Urothelium cell line (cell line): ENCODE measurements at places on chromosomes 3 and 15.
A peak's percentile ranks its signal among the peaks of the same experiment; 100 is the strongest.

- no peak for DNase-seq
Measured at GRCh38 chr3:167899093-167899492, 163.6 kb downstream of the SERPINI1 start.

DNA sequence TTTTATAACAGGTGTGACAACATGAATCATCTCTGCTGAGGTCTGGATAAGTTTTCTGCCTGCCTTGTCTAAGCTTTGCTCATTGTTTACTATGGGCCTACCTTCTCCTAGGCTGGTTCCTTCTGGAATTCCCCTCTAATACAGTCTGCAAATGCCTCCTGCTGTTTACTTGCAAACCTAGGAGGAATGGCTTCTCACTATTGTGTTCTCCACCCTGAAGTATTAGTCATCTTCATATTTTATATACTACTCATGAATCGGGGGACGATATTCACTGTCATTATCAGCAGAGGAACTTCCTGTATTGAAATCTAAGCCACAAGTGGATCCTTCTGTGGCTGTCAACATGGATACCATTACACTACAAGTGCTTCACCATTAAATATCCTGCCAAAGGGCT is 154.8 kb downstream of the PLCL2 start:
- peak; percentile 75 for DNase-seq

DNA sequence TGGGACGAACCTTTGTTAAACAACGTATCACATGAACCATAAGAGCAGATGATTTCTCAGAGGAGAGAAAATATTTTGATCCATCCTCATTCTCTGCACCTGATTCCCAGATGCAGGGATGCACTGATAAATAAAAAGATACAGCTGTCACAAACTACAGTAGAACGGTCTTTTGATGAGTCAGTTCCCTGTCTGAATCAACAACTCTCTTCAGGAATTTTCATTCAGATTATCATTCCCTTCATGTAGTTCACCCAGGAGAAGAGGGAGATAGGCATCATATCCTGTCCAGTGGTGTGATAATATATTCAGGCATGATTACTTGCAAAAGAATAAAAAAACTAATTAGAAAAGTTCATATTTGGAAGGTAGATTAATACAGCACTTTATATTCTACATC is 521.5 kb downstream of the PYDC2 start:
- no peak for DNase-seq

DNA sequence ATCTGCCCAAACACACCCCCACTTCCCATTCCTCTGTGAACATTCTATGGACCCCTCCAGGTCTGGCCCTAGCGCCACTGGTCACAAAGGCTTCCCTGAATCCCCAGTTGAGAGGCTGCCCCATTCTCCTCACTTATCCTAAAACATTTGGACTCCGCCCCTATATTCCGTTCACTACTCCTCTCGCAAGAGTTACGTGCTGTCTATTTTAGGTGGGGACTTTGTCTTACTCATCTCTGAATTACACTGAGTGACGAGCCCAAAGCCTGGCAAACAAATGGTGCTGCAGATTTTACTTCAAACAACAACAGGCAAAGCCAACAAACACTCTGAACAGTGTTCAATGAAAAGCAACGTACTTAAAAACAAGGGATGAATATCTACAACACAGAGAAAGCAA is 14.5 kb downstream of the PCSK6 start:
- DNase-seq, result no peak

GRCh38 chr3:87780811-87781210 is 278.0 kb downstream of the CGGBP1 start:
- DNase-seq, result no peak

- DNase-seq, result no peak
Measured at GRCh38 chr15:40693904-40694687, 878 bp upstream of the RAD51 start.

DNA sequence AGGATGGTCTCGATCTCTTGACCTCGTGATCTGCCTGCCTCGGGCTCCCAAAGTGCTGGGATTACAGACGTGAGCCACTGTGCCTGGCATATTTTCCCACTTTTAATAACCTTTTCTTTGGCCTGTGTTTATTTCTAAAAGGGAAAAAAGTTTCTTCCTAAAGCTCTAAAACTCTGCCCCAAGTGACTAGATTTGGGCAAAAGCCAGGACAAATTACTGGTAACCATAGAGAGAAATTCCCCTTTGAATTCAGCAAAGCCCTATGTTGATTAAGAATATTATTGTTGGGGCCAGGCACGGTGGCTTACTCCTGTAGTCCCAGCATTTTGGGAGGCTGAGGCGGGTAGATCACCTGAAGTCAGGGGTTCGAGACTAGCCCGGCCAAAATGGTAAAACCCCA is 11.5 kb upstream of the TRPM7 start:
- no peak for DNase-seq

DNA sequence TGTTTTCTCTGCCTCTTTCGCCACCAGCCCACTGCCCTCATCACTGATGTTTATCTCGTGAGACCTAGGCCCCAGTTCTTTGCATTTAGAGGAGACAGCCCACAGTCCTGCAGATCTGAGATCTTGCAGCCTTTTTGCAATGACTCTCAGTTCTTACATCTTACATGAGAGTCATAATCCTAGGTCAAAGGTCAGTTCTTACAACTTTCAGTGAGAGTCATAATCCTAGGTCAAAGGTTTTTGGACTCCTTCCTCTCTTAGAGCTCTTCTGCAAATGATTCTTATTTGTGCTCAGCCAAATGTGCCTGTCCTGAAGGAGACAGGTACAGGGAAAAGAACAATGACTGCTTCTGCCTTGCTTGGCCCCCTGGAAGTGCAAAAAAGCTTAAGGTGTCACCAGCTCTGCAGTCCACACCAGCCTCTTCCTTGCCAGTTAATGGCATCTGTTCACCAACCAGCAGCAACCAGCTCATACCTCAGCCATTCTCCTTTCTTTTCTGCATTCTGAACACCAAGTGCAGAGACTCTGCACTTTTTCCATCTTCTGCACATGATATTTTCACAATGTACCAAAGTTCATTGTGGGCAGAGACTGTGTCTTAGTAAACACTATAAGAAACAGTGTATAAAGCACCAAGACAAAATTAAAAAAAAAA is 67.1 kb downstream of the ABHD5 start:
- DNase-seq, result no peak

GRCh38 chr15:90882781-90883525 is 1.4 kb upstream of the FES start:
- no peak for DNase-seq

DNA sequence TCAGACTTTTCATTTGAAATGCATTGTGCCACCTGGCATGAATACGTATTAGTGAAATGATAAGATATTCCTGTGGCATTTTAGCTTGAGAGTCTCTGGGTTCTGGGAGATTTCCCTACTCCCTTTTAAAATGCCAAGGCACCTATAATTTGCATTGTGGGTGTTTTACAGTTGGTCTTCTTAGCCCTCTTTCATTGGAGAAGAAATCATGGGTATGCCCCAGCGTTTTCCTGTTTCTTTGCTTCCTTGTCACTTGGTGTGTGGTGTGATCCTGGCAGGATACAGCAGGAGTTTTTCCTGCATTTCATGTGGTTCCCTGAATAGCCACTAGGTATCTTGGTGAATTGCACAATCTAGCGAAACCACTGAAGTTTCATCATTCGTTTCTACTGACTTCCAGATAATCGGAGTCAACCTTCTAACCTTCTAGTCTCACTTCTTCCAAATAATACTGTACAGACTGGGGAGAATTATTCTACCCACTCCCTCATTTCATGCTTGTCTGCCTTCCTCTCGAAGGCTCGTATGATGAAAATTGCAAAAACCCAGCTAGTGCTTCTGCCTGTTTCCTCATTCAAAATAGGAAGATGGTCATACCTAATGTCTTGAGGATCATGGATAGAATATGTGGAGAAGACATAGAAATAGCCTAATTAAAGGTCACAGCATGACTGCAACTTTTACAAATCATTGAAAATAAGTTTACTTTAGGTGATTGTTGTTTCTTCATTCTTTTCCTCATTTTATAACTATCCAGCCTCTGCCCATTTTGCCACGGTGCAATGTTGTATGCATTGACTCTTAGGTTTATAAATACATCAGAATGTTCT is 2.6 kb downstream of the BHLHE40 start:
- peak; percentile 45 for DNase-seq

DNA sequence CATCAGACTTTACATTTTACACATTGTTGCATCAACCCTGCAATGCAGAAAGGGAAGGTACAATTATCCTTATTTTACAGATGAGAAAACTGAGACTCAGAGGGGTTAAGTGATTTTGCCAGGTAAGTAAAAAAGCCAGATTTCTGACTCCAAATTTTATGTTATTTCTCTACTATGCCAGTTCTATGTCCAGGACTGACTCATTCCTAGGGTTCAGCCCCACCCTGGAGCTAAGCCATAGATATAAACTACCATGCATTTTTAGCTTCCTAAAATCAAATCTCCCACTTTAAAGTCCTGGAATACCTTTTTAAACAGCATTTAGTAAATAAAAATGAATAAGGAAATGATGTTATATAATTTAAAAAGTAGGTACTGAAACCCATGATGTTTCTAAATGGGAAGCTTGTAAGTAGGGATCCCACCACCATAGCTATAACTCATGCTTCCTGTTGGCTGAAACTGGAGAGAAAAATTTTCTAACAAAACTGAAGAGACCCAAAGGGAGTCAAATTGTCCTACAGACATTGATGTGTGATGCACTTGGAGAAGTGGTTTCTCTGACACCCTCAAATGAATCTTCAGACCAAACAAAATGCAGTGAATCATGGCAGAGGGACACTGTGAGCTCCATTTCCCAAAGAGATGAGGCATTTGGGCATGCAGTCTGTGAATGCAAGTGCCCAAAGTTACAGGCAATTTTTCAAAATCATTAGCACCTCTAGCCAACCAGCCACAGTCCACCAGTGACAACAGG is 301.7 kb upstream of the UMPS start:
- DNase-seq, result no peak

- DNase-seq, result no peak
Measured at GRCh38 chr3:132283916-132284405, 33.2 kb upstream of the ACP3 start.

GRCh38 chr15:85133709-85134108 is 152.1 kb downstream of the PDE8A start:
- no peak for DNase-seq

GRCh38 chr15:31230630-31231485 is 95.8 kb upstream of the KLF13 start:
- DNase-seq, result no peak

DNA sequence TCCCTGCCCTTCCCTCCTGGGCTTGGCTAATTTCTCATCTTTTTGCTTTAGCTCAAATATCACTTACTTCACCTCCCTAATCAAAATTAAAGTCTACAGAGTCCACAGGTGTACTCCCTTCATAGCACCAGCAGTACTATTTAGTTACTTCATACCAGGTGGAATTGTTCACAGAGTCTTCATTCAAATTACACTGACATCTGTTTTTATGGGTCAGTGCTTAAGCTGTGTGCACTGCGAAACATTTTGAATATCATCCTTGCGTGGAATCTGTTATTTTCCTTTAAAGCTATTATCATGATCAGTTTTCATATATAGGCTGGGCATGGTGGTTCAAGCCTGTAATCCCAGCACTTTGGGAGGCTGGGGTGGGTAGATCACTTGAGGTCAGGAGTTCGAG is 2.7 kb upstream of the SERF2 start:
- no peak for DNase-seq

- no peak for DNase-seq
Measured at GRCh38 chr15:95440712-95441111, 889.8 kb upstream of the NR2F2 start.

DNA sequence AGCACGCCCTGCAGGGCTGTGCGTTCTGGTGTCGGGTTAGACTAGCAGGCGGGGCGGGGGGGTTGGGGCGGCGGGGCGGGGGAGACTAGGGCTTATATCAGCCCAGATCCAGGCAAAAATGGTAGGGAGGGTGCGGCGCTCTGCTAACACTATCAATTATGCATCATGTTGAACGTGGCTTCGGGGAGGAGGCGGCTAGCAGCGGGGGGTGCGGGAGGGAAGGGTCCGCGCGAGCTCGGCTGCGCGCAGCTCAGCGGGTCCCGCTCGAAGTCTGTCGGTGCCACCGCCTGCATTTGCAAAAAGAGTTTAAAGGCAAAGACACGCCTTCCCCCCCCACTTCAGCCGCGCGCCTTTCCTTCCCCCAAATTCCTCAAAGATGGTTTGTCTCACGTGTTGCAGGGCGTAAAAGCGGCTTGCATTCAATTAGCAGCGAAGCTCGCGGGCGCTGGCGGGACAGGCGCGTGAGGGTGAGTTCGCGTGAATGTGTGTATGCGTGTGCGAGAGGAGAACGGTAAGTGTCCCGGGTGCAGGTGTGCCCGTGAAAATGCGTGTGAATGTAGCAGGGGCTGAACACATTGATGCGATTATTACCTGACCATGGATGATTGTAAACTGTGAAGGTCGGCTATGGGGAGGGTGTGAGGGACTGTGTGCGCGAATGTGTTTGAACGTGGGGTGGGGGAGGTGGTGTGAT is at the start of gene ISLR2:
TSS of gene ISLR2 (plus strand) at position 432 of the 694 bp plus-strand sequence. CDS start 2,169 bp downstream, outside the sequence.
- DNase-seq, result no peak

- DNase-seq, result no peak
Measured at GRCh38 chr3:49626101-49626581, 48.0 kb upstream of the APEH start.

DNA sequence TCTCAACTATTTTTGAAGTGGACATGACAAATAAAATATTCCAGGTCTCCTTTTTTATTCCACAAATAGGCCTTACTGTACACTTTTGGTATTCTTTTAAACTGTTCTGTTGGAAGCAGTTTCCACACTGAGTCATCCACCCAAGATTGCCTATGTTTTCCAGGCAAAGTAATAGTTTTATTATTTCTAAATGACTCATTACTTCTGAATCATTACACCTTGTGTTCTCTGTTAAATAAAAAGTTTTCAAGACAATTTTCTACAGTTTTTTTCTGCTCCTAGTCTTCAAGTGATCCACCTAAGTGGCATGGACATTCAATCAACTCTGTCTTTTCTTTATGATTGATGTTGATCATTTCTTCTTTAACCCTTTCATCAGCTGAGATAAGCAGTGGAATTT is 26.5 kb downstream of the PPP2R3A start:
- DNase-seq, result peak; percentile 43

- DNase-seq, result no peak
Measured at GRCh38 chr3:47337656-47338055, 43.2 kb upstream of the PTPN23 start.
